Ureter (tissue), 1 donor: ENCODE measurements at places on chromosomes 5 and 9. TPM values are rescaled to one million over a fixed set of nuclear protein-coding genes. Genes with fewer than 3 reads are reported as not detected.

DNA sequence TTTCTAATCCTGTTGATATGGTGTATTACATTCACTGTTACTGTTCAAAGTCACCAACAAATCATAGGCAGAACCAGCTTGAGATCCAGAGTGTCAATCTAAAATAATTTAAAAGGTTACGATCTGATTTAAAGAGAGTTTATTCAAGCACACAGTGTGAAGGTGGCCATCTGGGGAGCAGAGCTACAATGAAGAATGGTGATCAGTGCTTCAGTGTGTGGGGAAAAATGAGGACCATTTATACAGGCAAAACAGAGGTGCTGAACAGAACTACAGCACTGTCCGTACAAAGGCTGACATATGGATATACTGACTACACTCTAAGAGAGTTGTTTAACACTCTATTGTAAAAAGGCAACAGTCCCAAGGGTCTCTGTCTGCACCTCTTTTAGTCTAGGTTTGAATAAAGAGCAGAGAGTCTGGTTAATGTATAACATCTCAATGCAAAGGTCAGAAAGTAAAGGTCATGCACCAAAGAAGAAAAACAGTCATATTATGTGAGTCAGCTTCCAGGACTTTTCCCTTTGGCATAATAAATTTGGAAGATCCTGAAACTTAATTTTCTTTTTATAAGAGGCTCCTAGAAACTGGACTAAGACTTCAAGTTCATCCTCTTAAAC lies 29.7 kb upstream of the TDRD7 start:
- no peak for DNase-seq

DNA sequence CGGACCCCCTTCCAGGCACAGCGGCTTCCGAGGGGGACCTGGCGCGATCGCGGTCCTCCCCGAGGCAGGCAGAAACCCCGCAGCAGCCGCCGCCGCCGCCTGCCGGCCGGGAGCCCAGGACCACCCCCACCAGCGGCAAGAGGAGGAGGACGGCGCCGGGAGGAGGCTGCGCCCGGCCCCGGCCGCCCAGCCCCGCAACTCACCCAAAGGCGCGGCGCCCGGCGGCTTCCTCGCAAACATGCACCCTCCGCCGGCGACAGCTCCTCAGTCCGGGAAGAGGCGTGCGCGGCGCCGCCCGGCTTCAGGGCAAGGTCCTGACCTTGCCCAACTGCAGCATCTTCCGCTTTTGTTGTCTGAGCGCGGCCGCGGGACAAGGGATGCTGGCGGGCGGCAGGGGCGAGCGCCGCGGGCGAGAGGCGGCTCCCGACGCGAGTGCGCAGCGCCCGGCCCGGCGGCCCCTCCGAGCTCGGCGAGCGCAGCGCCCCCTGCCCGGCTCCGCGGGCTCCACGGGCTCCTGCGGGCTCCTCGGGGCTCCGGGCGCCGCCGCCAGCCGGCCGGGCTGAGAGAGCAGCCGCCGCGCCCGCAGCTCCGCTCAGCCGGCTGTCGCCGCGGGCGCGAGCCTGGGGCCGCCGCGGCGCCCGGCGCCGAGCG lies 507 bp downstream of the CTNND2 start:
- DNase-seq, result no peak

MED7 gene
- total RNA-seq, result 15.8 TPM

DNA sequence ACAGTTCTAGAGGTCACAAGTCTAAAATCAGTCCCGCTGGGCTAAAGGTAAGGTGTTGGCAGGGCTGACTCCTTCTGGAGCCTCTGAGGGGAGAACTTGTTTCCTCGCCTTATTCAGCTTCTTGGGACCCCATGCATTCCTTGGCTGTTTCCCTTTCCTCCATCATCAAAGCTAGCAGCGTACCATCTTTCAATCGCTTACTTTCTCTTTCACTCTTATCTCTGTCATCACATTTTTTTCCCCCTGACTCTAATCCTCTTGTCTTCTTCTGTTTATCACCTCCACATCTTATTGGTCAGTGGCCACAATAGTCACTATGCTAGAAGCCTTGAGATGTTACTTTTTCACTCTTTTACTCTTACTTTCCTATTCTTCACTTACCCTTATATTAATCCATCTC lies 72.5 kb upstream of the SPEF2 start:
- DNase-seq, result no peak
